ENCODE measurements at places on chromosomes 2 and 18.

- no peak for DNase-seq
These were observed 52.4 kb downstream of the PMS1 start for GRCh38 chr2:189836644-189837043.

GRCh38 chr18:78970774-78971333 lies 8.8 kb upstream of the SALL3 start:
- no peak for DNase-seq

DNA sequence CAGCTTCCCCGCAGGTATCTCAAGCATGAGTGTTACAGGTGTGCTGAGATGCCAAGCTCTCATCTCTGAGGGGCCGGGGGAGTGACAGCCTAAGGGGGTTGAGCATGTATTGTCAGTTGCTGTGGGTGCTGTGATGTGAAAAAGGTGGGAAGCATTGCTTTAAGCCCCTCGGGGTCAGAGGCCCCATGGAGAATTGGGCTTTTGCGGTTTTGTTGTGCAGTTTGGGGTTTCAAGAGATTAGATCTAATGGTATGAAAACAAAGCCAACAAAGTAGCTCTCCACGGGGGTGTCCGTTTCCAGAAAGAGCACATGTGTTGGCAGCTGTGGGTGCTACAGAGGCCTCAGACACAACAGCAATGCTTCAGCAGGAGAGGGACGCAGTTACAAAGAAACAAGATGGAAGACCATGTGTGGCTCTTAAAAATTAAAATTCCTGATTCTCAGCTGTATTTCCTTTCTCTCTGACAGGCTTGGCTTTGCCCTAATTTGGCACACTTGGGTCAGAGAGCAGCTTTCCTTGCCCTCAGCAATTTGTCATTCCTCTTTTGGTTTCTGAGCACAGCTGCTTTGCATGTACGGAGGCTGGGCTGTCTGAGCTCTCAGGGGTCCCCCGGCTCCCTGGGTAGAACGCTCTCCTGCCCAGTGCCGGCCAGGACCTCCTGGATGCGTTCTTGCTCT lies 69.9 kb downstream of the TMEM247 start:
- DNase-seq, result no peak

GRCh38 chr2:70467237-70467636 lies 86.4 kb downstream of the TGFA start:
- no peak for DNase-seq

GRCh38 chr2:22904126-22904684 lies 480.8 kb upstream of the KLHL29 start:
- no peak for DNase-seq

DNA sequence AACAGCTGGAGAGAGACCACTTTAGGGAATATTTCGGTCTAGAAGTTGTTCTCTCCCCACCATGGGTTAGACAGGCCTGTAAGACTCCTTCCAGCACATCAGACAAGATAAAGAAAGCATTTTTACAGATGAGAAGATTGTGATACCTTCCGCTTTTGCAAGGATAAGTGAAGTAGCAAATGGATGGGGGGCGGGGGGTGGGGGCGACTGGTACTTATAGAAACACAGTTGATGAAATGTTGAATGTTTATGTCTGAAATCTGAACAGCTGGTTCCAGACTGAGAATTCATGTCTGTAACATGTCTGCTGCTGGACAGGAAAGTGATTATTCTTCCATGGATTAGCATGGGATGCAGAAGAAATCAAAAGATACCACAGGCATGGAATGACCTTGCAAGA lies 90.5 kb upstream of the FN1 start:
- no peak for DNase-seq

DNA sequence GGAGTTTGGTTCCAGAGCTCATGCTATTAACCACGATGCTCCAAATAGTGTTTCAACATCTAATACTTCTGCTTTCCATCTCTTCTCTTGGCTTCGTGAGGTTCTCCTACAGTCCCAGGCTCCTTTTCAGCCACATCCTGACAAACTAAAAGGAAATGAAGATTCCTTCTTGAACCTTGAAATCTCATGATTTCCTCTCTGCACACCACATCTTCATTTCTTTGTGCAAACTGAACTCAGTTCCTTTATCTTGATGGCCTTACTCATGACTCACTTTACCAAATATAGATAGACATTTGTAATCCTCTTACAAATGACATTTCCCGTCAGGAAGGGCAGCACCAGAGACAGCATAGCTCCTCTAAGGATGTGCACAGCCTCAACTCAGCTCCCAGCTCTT lies 50.0 kb upstream of the ITGA4 start:
- DNase-seq, result no peak

DNA sequence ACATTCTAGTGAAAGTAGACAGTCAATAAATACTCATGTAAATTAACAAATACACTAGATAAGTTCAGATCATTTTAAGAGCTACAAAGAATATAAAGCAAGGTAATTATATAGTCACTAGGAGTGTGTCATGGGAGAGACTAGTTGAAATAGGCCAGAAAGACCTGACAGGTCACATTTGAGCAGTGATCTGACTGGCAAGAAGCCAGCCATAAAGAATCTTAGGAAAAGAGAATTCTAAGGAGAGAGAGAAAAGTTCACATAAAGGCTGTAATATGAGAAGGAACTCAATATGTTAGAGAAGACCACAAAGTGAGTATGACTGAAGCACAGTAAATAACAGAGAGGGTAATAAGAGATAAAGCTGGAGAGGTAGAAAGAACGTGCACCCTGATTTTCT lies 31.2 kb downstream of the VSNL1 start:
- no peak for DNase-seq

DNA sequence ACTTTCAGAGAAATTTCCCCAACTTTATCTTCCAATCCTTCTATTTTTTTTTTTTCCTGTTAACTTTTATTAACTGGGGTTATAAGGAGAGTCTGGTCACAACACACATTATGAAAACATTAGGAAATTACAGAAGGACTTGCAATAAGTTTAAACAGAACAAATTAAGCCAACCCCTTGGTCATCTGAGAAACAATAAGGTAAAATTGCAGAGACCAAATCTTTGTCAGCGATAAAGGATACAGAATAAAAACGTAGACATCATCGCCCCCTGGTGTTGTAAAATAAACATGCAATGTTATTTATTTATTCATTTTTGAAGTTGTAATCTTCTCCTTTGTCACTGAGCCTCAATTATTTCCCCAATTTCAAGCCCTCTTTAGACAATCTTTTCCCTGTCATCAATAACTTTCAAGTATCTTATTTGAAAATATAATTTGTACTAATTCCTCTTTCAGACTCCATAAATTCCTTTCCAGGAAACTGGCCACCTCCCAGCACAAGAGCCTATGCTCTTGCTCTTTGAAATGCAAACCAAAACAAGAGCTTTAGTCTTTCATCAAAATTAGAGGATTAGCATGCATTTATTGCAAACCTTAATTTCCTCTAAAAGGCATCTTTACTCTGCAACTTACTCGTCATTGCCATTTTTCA lies 19.5 kb downstream of the G6PC2 start:
- DNase-seq, result peak; percentile 57

DNA sequence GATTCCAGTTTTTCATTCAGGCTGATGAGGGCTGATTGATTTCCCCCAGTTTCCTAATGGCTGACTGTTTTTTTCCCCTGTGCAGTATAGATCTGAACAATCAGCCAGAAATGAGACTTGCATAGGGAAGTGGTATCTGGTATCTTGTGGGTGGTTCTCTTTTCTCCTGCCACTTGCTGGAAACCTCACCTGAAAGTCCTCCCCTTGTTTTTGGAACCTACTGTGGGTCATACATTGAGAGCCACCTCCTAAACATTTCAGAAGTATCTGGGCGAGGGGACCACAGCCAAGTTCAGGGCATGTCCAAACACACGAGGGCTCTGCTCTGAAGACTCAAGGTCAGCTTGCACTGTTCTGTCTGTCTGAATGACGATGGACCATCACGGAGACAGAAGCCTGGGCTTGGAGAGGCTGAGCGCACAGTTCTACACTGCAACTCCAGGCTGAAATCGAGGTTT lies 19.3 kb downstream of the ALPK2 start:
- no peak for DNase-seq

- no peak for DNase-seq
These were observed 59.7 kb downstream of the XDH start for GRCh38 chr2:31354837-31355236.

DNA sequence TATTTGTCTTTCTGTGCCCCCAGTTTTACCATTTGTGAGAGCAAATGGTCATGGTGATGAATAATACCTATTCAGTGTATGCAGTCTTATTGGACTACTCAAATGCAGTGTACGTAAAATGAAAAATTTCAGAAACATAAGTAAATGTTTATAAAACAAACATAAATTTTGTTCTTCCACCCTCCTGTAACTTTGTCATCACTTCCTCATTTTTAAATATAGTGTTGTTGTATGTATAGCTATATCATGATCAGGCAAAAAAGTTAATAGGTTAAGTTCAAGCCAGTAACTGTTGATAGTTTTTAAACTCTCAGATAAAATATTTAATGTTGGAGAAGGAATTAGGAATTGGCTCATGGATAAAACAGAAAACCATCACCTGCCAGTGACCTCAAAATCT lies 93.2 kb downstream of the KLF7 start:
- no peak for DNase-seq

DNA sequence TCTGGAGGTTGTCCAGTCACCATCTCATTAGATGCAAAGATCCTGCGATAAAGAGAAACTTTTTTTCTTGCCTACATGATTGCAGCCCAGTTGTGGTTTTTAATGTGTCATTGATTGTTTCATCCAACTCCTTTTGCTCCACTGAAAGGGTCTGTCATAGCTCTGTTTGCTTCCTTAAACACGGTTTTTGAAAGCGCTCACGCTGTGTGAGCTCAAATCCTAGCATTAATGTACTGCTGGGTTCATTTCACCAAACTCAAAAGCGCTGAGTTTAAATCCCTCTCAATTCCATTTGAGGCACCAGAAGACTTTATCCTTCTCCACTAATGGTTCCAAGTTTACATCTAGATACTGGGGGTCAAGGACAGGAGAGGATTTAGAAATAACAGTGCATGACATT lies 53.6 kb downstream of the CDK15 start:
- DNase-seq, result no peak

DNA sequence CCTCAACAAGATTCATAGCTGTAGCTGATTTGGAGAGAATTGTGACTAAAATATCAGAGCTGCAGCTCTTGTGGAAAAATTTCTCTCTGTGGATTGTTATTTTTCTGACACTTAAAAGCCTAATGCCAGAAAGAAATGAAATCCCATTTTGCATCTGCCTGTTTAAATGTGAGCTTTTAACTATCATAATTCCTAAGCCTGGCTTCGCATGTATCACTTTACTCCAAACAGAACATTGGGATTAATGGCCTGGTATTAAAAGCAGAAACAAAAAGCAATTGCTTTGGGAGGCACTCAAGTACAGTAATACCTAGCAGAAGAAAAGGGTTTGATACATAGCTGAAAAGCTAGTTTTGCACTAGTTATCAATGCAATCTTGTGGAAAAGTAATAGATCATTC lies 164.2 kb upstream of the FSHR start:
- no peak for DNase-seq

- no peak for DNase-seq
These were observed 134.1 kb downstream of the KCNH7 start for GRCh38 chr2:162704496-162704895.

GRCh38 chr2:133324150-133324561 lies 244.1 kb downstream of the NCKAP5 start:
- no peak for DNase-seq

- no peak for DNase-seq
These were observed 201.2 kb downstream of the ASB1 start for GRCh38 chr2:238627899-238628298.

Measured in CD4-positive, alpha-beta T cell treated with Interleukin-17A for 1 hour (primary cell).